T-helper 2 cell (primary cell): ENCODE measurements at places on chromosomes 12 and 14.

DNA sequence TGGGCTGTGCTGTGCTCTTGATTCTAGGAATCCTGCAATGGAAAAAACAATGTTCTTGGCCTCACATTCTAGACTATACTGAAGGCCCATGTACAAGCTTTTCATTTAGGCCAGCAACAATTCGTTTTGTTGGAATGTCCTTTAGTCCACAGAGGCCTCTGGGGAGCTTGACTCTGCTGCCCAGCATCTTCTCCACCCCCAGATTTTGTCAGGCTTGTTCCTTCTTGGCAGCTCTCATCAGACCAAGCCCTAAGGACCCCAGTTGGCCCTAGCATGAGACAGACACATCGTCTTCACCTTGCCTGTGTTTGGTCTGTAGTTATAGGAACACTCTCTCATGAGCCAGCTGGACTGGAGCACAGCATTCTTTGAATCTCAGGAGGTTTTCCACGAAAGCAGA, 300.1 kb downstream of the VRK1 start:
- no peak for DNase-seq

DNA sequence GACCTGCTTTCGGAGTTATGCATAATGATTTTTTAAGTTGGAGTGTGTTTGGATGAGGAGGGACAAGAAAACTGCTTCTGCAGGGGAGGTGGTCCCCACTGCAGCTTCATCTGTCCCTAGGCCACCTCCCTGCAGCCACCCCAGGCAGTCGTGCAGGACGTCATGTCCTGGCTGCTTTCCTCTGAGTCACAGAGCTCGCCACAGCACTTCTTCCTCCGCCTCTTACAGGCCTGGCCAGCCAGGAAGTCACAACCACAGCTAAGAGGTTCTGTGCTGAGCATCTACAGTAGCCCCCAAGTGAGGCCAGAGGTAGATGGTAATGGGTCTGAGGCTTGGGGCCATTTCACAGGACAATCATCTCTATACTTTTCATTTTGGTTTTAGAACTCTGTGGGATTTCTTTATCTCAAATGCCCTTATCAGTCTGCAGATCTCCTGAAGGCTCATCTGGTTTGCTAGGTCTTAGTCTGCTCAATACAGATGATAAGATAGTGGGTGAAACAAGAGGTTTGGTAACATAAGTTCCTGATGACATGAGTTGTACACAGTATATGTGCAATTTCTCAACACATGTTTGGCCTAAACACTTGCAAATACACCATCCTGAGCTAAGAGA, 106.4 kb downstream of the ARF6 start:
- DNase-seq = peak; percentile 61

GRCh38 chr12:120574106-120574505, 7.1 kb downstream of the POP5 start:
- no peak for DNase-seq

- no peak for DNase-seq
These were observed 54.9 kb upstream of the IGF1 start for GRCh38 chr12:102535306-102535705.

DNA sequence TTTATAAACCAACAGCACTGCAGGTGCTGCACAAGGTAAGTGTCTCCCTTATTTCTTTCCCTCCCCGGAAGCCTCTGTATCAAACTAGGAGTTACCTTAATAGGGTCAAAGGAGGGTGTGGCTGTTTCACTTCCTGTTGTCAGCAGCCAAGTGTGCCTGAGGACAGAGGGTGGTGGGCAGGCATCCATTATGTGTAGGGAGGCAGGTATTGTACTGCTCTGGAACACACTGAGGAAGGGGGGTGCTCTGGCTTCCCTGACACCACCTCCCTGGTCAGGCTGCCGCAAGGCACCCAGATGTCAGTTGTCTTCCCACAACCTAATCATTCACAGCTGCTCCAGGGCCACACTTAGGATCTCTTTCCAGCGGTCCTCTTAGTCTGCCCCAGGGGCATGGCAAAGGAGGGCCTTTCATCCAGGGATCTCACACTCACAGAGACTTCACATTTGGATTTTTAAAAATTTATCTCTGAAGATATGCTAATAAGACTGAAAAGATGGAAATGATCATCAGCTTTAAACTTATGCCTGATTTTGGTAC, 132.0 kb upstream of the ARHGAP5 start:
- DNase-seq = no peak

GRCh38 chr14:34179727-34180126, 228.9 kb upstream of the EGLN3 start:
- no peak for DNase-seq
